ENCODE measurements at places on chromosomes 5 and 9. TPM values are rescaled to one million over a fixed set of nuclear protein-coding genes. Genes with fewer than 3 reads are reported as not detected.

GRCh38 chr5:21688655-21689054, 1164.5 kb downstream of the CDH12 start:
- DNase-seq = peak; percentile 95

GRCh38 chr5:141636106-141636412, 590 bp downstream of the HDAC3 start:
- no peak for DNase-seq

DNA sequence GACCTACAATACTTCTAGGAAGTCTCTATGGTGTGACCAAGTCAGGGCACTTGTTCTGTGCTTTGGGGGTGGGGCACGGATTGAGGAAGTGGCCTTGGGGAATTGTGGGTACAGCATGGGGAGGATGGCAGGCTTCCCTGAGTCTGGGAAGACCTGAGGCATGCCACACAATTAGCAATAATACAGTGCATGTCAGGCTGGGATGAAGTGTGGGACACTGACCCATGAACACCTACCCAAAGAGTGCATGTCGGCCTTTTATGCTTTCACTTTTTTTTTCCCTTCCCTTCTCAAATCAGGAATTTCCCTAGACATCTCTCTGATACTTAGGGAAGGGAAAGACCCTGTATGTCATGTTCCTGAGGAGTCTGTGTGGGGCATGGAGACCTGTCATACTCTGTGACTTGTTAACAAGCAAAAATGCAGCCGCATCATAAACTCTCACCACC, 146.4 kb downstream of the PALM2AKAP2 start:
- DNase-seq = no peak

- DNase-seq = no peak
These were observed 51.5 kb upstream of the NKD2 start for GRCh38 chr5:956941-957747.

DNA sequence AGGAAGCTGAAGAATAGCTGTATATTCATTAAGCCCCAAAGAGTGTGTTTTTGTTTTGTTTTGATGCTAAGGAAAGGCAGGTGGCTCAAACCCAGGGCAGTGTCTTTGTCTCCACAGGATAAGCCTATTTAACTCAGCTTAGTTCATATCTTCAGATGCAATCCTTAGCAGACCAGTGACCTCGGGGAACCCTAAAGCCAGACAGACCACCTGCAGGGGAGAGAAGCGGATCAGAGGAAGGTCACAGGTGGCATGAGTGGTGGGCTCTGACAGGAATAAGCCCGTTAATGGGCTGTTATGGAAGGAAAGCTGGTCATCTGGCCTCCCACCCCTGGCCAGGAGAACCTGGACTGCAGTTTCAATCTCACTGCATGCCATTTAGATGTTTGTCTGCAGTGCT, 30.8 kb downstream of the TAS2R1 start:
- DNase-seq = no peak

DNA sequence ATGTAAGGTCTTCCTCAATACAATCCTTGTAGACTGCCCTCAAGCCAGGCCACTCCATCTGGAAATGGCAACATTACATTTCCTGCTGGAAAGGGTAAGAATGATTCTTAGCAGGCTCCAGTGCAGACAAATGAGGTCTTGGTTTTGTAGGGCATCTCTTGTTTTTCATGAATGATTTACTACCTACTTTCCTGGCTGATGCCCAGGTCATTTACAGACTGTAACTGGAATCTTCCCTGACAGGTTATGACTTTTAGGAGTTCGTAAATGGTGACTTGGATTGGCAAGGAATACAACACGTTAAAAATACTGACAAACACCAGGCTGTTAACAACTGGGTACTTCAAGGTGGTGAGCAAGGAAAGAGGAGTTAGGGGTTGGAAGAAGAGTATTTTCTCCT, 510.5 kb upstream of the TNC start:
- DNase-seq = no peak

- DNase-seq = no peak
These were observed 92.6 kb downstream of the EDIL3 start for GRCh38 chr5:84292000-84292642.

The TEX48 gene
- not detected for total RNA-seq

GRCh38 chr9:98415782-98416181, 160.3 kb upstream of the TBC1D2 start:
- DNase-seq = no peak

DNA sequence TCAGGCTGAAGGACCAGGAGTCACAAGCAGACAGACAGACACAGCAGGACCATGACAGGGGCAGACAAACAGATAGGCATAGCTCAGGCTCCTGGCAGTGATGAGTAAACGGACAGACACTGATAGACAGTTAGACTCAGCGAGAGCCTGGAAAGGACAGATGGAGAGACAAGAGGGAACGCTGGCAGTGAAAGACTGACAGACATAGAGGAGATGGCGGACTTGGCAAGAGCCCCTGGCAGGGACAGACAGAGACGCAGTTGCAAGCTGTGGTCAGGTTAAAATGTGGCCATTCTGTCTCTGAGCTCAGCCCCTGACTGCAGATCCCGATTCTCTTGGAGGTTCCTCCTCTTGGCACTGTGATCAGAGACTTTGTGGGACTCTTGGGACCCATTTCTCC, 13.6 kb downstream of the CSF2 start:
- no peak for DNase-seq

- DNase-seq = peak; percentile 66
These were observed 2.7 kb downstream of the TNC start for GRCh38 chr9:115115117-115115880.

GRCh38 chr5:105735704-105736103, 1935.0 kb downstream of the EFNA5 start:
- no peak for DNase-seq

DNA sequence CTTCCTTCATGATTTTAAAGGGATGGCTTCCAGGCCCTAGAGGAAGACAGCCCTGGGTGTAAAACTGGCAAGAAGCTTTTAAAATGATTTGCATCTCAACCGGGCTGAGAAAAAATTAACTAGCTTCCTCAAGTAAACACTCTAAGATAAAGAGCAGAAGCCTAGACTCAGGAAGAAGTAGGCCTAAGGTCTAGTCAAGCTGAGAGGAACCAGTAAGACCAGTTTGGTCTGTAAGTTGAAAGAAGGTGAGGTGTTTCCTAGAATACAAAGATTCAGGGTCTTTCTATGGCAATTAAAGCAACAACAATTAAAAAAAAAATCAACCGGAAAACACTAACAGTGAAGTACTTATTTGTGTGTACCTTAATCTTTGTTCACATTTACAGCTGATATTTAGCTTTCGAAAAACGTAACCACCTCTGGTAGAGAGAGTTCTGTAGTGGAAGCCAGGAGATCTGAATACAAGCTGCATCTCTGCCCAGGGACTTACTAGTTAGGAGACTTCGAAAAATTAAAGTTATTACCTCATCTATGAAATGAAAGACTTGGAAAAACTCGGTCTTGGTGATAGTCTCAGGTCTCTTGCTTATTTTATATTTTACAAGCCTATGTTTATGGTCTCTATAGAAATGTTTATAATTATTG, 75.7 kb downstream of the TUSC1 start:
- peak; percentile 21 for DNase-seq

The RMRP gene
- total RNA-seq = 37,648 TPM

DNA sequence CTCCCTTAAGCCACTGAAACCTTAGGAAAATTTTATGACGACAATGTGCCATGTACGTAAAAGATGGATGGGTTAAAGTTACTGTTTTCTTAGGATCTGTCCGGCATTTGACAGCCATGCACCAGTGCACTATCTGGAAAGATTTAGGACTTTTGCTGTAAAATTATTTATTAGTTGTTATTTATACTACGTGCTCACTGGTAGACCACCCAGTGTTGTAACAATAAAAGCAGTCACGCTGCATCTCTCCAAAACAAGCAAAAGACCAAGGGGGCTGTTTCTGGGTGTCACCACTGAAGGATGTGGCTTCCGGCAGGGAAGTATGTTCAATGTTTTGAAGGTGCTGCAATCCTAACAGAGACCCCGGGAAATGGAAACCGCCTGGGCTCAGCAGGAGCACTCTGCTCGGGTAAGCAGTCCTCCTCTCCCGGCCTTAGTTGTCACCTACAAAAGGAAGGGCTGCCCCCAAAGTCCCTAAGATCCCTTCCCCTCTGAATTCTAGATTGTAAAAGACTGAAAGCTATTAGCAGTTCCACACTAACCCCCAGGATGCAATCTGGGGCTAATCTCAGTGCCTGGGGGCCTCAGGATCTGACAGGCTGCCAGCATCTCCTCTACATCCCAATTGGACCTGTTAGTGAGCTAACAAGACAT, 38.6 kb downstream of the SAXO1 start:
- DNase-seq = no peak

The C5 gene
- total RNA-seq = 0.64 TPM

- DNase-seq = no peak
These were observed 9.1 kb upstream of the OR2S2 start for GRCh38 chr9:35967042-35967441.

DNA sequence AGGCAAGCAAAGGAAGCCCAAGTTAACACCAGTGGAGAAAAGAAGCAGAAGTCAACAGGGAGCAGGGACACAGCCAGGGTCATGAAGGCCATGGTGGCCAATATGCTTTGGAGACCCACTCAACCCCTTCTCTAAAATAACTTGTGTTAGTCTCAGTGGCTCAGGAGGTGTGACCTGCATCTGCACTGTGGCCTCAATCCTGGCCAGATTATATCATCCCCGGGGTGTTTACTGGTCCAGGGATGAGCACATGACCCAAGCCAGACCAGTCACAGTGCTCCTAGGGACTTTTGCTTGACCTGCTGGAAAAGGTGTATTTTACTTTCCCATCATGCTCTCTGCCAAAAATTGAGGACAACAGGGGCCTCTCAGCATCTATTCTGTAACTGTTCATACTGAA, 105.2 kb downstream of the DPYSL3 start:
- DNase-seq = no peak

DNA sequence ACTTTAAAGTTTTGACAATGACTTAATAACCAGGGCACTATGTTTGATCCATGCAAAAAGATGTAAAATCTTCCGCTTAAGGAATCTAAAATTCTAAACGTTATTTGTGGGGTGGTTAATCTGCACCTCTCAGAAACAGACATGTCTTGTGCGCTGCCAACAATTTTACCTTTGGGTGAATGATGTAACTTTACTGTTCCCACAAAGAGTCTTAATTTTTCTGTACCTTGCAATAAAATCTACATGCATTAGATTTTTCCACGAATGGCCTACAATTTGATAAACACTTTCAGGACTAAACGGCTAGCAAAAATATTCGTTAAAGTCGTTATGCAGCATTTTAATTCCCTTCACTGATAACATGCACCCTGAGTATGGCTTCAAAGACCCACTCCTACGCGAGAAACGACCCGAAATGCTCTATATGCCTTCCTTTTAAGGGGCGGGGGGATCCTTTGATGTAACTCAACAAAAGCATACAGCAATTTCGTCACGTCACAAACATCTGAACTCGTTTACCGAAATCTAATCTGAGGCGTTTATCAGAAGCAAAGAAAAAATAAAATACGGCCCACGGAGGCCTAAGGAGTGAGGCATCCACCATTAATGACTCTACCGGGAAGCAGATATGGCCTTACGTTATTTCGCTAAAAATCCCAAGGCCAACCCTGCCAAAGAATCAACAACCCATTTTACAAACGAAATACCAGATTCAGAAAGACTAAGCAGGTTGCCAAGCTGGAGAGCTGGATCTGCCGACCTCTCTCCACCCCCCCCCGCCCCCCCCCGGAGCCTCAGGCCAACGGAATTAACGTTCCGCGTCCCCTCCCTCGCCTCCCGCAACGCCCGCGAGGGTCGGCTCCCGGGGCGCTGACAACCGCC, 621 bp downstream of the AK6 start:
- DNase-seq = peak; percentile 38

- DNase-seq = peak; percentile 30
These were observed 63.6 kb downstream of the PPIC start for GRCh38 chr5:122972877-122973276.

The FBP2 gene
- not detected for total RNA-seq

The PCDHB12 gene
- 0.13 TPM for total RNA-seq

- no peak for DNase-seq
These were observed 1961.4 kb upstream of the WWC1 start for GRCh38 chr5:166330036-166330435.

DNA sequence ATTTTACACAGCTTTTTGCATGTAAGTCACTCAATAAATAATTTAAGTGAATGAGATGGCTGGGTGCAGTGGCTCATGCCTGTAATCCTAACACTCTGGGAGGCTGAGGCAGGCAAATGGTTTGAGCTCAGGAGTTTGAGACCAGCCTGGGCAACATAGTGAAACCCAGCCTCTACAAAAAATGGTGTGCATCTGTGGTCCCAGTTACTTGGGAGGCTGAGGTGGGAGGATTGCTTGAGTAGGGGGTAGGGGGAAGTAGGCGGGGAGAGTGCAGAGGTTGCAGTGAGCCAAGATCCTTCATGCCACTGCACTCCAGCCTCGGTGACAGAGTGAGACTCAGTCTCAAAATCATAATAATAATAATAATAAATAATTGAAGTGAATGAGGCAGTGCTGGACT, 10.2 kb downstream of the KLF9 start:
- no peak for DNase-seq

The GRM6 gene
- total RNA-seq = not detected

The TMEM174 gene
- not detected for total RNA-seq

GRCh38 chr9:96514800-96515158, 64.8 kb downstream of the HABP4 start:
- no peak for DNase-seq

- peak; percentile 64 for DNase-seq
These were observed 119.0 kb upstream of the SLC25A48 start for GRCh38 chr5:135715267-135716055.

GRCh38 chr9:119304555-119304954, 64.7 kb downstream of the BRINP1 start:
- DNase-seq = no peak

- peak; percentile 89 for DNase-seq
These were observed 21.2 kb downstream of the FYB1 start for GRCh38 chr5:39198127-39198526.

The LIX1 gene
- not detected for total RNA-seq

DNA sequence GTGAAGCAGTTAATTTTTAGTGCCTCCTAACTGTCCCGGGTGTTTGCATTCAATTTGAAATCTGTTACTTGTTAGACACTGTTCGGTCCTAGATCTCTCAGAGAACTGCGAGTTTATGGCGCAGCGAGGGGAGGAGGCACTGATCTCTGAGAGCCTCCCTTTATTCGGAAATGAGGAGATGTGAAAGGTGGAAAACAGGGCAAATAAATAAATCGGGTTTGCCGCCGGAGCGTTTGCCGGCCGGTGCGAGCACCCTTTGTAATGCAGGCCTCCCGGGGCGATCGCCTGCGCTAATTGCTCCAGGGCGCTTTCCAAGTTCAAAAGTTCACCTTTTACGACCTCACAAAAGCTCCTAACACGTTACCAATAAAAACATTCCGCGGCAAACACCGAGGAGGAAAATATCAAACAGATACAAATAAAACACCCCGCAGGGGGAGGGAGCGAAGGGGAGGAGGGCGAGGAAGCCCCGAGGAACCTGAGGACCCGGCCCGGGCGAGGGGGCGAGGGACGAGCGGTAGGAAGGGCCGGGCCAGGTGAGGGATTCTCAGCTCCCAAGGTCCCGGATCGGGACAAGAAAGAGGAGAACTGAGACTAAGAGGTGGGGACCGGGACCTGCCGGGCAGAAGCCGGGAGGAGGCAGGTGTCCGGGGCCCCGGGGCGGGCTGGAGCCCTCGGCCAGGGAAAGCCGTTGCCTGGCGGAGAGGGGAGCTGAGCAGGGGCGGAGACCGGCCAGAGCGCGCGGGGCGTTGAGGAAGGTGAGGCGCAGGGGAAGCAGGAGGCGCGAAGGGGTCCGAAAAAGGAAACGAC, 1.4 kb downstream of the NR6A1 start:
- DNase-seq = no peak
